Renal pelvis (tissue), 12 donors: ENCODE measurements at places on chromosomes 4 and X. TPM values are rescaled to one million over a fixed set of nuclear protein-coding genes. Genes with fewer than 3 reads are reported as not detected.

GRCh38 chr4:137641544-137641943 is 109.2 kb upstream of the PCDH18 start:
- DNase-seq = no peak

- no peak for DNase-seq
Observed at GRCh38 chr4:173199553-173199952, 30.9 kb downstream of the GALNT7 start.

DNA sequence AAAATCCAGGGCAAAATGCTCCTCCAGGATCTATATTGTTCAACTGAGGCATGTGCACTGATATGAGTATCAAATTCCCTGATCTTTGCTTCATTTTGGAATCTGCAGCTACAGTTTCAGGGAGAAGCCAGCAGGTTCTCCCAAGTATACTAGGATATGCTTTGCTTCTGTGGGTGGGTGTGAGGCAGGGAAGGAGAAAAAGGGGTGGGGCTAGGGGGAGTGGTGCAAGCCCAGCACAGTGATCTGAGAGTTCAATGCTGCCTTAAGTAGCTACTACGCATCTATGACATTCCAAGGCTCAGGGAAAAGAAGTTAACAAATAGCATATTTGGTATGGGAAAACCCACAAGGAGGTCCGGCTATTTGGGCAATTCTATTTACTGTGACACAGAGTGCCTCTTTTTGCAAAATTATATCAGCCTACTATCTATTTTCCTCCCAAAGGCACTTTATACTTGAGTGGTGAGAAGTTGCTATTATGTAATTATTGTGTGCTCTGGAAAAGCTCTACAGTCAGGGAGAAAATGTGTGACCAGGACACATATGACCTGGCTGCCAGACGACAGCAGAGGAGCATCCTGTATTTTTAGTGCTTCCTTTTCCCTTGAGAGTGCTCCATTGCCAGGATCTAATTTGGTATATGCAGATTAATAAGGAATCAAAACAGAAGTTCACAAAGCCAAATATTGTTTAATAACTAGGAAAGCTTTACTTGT is 162.0 kb downstream of the RNF150 start:
- no peak for DNase-seq

Gene CNKSR2
- polyA plus RNA-seq = 1.1 TPM

- DNase-seq = no peak
Observed at GRCh38 chr4:13912436-13912925, 285.0 kb upstream of the BOD1L1 start.

DNA sequence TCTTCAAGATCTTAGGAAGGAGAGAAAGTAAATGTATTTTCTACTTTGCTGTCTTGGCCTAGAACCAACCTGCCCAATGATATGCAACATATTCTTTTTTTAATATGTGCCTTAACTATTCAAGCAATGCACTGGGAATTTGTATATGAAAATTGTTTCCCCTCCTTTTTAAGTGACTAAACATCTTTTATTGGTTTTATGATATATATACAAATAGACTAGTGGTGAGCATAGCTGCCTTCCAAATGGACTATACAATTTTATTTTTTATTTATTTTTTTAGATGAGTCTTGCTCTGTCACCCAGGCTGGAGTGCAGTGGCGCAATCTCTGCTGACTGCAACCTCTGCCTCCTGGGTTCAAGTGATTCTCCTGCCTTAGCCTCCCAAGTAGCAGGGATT is 10.3 kb downstream of the NOCT start:
- DNase-seq = no peak

DNA sequence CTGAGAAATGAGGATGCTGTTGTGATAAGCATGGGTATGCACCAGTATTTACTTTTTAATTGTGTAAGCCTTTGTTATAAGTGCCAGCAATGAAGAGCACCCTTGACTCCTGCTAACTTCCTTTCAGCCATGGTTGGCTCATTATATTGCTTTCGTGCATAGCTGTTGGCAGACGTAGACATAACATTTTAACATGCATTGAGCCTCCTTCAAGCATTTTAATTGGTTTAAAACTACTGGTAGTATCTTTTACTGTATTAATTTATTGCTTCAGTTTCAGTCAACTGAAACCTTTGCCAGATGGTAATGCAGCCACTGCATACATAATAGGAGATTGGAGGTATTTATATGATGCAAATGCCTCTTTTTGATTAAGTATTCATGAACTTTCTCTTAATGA is 1285.4 kb downstream of the PCDH18 start:
- DNase-seq = no peak

GRCh38 chrX:15334561-15334960 is 762 bp downstream of the PIGA start:
- DNase-seq = peak; percentile 19

DNA sequence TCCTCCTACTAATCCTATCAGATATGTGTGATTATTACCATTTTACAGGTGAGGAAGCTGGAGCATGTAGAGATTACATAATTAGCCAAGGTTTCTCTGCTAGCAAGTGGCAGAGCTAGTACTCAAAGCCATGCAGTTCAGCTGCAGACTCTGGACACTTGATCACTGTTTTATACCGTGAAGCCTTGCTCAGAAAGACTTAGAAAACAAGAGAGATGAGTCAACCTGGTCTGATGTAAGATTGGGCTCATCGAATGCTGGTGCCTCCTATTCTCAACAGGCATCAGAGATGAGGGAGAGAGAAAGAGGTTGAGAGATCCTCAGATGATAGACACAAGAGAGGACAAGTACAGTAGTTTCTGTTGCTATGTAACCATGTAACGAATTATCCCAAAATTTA is 19.0 kb upstream of the PDE5A start:
- DNase-seq = no peak

Gene PRSS12
- 7.7 TPM for polyA plus RNA-seq

GRCh38 chrX:148542481-148543255 is 42.3 kb downstream of the AFF2 start:
- no peak for DNase-seq

Gene TXK
- 2.2 TPM for polyA plus RNA-seq

DNA sequence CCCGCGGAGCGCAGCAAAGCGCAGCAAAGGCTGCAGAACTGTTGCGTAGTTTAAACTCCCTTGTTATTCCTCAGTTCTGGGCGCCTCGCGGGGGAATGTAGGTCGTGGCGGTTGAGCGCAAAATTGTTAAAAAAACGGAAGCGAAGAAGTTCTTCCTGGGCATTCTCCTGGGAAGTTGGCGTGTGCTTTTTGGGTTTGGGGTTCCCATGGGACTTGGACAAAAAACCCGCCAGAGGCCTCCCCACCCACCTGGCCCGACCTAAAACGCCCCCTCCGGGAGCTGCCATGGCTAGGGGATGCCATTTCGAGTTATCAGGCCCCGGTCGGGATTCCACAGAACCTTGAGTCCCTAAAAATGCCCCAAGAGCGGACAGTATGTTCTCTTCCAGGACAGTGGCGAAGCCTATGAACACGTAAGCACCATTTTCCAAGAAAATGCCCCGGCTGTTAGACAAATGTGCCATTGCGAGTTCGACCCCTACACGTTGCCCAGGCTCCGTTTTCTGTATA is 8.9 kb downstream of the ZIC3 start:
- DNase-seq = no peak

Gene SMARCA1
- polyA plus RNA-seq = 105 TPM

DNA sequence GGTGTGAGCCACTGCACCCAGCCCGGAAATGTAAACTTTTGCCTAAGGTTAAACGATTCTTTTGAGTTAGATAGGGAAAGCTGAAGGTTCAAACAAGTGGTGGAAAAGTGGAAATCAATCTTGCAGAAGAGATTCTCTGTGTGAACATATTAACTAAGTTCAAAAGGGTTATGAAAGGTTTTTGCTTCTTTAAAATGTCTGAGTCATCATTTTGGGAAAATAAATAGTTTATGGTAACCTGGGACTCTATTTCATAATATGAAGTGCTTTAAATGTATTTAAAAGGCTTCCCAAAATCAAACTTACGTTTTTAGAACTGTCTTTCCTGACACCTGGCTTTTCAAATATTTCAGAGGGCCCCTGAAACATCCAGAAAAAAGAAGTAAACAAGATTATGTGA is 73.6 kb upstream of the MID1IP1 start:
- DNase-seq = no peak

- DNase-seq = no peak
Observed at GRCh38 chr4:66489370-66489769, 819.1 kb upstream of the EPHA5 start.

Gene SCML2
- 11.4 TPM for polyA plus RNA-seq

Gene CISD2
- polyA plus RNA-seq = 44.1 TPM

DNA sequence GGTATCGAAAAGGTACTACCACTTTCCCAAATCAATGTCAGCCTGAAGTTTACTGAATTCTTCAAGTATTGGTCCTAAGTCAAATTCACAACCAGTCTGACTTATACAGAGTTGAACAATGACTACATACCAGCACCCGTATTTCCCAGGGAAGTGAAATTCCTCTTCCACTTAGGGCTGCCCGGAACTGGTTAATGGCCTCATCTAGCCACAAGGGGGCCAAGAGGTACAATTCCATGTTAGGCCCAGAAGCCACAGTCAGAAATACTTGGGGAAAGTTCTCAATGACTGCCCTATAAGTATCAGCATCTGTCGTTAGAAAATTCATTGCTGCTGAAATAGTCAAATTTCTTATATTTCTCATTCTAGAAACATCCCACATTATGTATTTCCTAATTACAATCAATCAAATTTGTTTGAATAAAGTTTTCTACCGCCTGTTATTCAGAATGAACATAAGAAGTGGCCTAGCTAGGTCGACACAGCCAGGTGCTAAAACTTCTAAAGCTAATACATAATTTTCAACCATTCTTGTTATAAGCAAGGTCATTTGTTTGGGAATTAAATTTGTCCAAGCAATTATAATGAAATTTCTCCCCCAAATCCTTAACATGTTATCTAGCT is 5.6 kb upstream of the PCDH7 start:
- DNase-seq = peak; percentile 38

DNA sequence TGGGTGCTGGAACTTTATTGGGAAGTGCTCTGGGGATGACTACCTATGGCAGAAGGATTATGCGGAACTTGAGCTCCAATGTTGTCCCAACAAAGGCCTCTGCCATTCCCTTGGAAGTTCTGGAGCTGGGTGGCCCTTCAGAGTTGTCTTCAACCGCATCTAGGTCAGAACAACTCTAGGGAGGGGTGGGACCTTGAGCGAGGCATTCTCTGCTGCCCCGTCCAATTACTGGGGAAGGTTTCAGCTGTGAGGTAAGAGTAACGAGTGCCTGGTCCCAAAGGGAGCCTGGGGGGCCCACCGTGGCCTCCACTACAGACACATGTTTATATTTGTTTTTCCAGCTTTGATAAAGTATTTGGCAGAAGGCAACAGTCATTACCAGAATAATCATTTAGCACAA is 79.4 kb downstream of the MAOA start:
- no peak for DNase-seq

Gene FHL1
- polyA plus RNA-seq = 45.1 TPM

Gene RTL3
- polyA plus RNA-seq = not detected

DNA sequence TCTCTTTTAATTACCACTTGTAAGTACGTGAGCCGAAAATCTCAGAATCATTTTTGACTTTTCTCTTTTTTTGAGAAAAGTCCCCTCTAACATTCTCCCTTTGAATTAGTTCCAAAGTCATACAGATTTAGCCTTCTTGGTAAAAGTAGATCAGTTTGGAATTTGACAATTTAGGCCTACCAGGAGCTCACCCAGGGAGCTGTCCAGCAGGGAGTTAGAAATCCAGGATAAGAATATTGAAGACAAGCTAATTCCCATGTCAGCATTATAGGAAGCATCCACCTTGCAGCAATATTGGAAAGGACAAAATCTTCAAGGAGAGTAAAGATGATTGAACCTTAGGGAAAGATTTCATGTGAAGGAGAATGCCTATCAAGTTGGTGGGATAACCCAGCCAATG is 352.2 kb upstream of the CPEB2 start:
- no peak for DNase-seq

Gene FGF13
- 26.0 TPM for polyA plus RNA-seq

Gene RASGEF1B
- 10.5 TPM for polyA plus RNA-seq

Gene NLRP2B
- 0.07 TPM for polyA plus RNA-seq

DNA sequence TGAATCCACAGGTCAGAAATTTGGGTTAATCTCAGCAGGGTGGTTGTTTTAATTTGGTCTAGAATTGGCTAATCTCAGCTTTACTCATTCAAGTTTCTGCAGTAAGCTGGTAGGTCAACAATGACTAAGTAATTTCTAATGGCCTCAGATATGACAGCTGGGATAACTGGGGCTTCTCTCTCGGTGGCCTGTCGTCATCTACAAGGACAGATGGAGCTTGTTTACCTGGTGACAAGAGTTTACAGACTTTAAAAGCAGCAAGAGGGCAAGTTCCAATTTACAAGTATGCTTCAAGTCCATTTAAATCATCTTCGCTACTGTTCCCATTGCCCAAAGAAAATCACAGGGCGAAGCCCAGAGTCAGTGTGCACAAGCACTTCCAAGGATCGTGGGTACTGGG is 453.9 kb downstream of the PDHA2 start:
- DNase-seq = no peak

DNA sequence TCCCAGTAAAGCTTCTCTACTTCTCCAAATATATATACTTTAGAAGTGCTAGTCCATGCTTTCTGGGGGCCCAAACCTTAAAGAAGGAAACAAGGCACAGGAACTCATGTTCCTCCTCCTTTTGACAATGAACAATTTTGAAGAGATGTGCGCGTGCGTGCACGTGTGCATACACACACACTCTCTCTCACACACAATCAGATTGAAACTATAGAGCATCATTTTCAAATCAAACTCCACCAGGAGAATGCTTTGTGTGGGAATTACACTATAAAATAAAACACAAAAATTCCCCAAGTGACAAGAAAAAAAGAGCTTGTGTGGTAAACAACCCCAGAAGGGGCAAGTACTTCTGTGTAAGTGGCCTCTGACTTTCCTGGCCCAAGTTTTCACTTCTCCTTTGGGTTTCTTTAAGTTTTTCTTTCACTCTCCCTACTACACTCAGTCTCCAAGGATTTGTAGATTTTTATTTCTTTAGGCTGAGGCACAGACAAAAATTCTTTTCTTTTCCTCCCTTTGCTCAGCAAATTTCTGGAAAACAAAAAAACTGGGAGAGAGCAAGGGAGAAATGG is 46.6 kb upstream of the SHISA3 start:
- DNase-seq = no peak

DNA sequence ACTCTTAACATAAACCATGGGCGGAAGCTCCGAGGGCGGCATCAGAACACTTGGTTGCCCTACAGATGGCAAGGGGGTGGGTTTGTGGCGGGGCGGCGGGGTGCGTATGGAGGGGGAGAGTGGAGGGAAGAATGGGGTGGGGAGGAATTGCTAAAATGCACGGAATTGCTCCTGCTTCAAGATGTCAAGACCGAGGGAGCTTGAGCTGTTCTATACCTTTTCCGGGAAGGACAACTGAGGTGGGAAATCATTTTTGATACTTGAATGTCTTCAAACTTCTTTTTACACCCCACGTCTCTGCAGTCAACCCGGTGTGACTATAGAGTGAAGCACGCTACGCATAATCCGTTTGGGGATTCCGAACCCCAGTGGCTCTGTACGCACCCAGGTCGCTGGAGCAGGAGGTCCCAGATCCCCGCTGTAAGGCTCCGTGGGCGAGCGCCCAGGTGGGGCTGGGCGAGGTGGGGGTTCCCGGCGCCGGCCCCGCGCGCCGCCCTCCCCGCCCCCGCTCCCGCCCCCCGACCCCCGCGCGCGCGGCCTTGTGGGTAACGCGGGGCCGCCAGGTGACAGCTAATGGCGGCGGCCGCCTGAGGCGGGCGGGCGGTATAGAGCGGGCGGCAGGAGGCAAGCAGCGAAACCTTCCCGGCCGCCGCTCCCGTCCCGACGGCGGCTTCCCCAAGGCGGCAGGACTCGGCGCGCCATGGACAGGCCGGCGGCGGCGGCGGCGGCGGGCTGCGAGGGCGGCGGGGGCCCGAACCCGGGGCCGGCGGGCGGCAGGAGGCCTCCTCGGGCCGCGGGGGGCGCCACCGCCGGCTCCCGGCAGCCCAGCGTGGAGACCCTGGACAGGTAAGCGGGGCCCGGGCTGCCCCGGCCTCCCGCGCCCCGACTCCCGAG is at the start of gene MTMR1:
Gene MTMR1, plus strand, starts transcription at position 566 of the 894 bp plus-strand sequence. Its CDS starts 135 bp downstream, at position 701.
- DNase-seq = peak; percentile 27
